NCI-H2029 (cell line): ENCODE measurements at places on chromosomes 4 and X.

- peak; percentile 44 for DNase-seq
Measured at GRCh38 chr4:11635342-11635741, 206.6 kb upstream of the HS3ST1 start.

DNA sequence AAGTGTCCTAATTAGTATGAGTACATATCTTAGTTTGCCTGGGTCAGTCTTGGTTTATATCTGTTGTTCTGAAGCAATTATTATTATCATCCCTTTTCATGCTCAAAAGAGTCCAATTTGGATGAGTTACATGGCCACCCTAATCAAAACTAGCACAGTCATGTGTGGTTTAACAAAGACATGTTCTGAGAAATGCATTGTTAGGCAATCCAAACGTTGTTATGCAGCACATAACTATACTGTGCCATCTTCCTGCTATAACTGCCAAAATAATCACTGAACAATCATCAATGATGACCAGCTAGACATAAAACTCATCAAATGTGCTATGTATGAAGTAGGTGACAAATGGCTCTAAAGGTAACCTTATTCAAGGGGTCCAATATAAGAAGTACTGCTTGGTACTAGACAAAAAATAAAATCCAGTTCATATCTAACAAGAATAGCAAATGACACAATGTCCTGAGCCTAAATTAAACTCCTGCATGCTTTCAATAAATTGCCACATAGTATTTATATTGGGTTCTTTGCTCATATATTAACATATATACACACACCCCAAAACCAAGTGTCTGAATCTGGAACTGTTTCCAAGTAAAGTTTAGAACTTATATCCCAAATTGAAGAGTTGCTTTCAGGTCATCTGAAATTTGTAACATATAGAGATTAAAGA lies 41.9 kb downstream of the CNOT6L start:
- no peak for DNase-seq

DNA sequence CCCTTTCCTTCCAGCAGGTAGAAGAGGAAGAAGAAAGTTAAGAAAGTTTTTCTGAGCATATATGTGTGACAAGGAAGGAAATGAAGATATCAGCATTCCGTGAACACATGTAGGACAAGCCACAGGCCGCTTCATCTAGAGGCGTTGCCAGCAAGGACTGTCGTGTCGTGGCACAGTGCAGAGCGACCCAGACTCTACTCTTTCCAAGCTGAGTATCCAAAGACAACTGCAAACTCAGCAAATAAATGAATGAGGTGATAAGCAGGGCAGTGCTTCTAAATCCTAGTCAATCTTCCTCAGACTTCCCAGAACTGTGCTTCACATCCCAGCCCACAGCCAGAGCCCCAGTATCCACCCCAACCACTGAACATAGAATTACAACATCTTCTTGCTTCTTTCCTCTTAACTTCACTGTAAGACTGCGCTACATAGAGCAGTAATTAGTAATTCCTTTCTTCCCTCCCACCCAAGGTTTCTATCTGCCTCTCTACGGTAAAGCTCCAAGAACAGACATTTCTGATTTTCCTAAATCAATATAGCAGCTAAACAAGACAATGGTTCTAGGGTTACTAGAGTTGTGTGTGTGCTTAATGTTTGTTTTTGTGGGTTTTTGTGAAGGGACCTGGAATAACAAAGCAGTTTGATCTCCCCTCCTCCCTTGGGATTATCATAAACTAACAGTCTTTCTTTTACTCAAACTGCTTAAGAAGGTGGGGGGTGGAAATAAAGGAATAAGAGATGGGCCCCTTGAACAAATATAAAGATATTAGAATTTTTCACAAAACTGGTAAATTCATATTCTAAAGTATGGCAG lies 71.6 kb downstream of the PAPSS1 start:
- DNase-seq: no peak

GRCh38 chrX:104745152-104745551 lies 179.2 kb downstream of the IL1RAPL2 start:
- no peak for DNase-seq

GRCh38 chr4:10403633-10404445 lies 53.4 kb downstream of the ZNF518B start:
- DNase-seq: peak; percentile 37

DNA sequence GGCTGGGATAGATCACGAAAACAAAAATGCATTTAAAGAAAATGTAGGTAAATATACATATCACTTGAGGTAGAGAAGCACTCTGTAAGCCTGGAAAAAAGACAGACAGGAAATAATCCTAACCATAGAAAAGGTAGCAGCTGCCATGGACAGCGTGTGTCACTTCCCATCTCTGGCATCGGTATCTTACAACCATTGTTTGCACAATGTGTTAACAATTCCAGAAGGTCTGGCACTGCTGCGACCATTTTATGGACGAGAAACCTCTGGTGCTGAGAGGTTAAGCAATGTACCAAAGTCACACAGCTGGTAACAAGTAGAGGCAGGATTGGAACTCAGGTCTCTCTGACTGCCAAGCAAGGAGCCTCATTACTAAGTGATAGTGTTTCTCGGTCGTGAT lies 1.7 kb upstream of the MTNR1A start:
- peak; percentile 20 for DNase-seq

- DNase-seq: no peak
Measured at GRCh38 chr4:184384056-184384809, 90.1 kb downstream of the IRF2 start.

DNA sequence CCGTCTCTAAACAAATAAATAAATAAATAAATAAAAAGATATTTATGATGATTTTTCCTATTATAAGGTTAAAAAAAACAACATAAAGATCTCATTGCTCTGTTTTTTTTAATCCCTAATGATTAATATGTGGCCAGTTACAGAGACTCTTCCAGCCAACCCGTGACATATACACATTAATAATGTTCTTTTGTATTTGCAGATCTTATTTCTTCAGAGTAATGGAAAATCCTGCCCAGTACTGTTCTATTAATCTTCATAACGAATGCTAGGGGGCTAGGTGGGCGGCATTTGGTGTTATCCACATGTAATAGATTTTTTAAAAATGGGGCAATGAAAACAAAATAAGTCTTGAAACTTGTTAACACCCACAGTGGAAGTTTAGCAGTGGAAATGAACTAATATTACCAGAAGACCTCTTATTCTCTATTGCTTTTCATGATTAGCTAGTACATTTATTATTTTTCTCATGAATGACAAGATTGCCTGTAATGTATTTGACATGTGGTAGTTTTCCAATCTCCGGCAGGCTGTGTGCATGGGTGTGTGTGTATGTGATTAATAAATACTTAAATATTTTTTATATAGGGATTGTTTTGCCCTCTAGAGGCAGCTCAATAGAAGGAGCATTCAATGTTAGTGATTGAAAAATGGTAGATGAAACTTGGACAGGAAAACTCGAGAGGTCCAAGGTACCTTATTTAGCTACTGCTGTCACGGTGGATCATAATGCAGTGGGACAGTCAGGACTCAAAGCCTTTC lies 457.4 kb downstream of the IL1RAPL1 start:
- no peak for DNase-seq

DNA sequence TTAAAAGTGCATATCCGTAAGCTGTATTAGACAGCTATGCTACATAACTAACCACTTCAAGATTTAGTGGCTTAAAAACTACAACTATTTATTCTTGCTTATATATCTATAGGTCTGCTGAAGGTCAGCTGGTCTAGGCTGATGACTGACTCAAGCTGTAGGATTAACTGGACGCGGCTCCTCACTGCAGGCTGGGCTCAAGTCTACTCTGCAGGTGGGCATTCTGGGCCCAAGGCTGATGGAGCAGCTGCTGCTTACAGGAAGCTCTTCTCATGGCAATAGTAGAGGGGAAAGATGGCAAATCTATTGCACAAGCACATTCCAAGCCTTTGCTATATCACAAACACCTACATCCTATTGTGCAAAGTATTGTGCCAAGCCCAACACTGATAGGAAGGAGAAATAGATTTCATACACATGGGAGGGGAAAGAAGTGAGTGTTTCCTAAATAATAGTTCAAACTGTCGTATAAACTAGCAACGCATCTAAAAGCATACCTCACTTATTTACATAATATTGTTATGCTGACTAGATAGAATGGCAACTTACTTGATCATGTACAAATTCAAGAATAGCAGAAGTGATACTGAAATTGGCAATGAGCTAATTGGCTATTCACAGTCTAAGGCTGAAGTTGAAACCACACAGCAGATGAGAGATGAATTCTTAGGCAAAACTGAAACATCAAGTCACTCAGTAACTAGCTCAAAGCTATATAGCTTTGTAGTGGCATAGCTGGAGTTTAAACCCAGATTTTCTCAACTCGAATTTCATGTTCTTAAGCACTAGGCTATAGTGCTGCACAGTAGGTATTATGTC lies 263.8 kb downstream of the NKX6-1 start:
- DNase-seq: no peak

DNA sequence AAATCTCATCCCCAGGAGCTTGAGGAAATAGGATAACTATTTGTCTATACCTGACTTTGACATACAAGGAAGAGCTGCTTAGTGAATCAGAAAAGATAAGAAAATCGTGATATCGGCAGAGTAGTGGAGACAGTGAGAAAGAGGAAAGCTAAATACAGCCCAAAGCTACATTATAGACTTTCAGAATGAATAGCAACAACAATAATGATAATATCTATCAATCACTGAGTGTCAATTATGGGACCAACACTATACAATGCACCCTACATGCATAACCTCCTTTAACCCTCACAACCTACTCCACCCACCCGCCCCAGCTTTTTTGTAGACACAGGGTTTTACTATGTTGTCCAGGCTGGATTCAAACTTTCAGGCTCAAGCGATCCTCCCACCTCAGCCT lies 205.1 kb downstream of the PPP3CA start:
- DNase-seq: no peak
